ENCODE measurements at places on chromosomes 3 and 15.

- no peak for DNase-seq
Measured at GRCh38 chr15:83886321-83886720, 232.4 kb downstream of the ADAMTSL3 start.

GRCh38 chr3:190319660-190320059, 2.6 kb downstream of the CLDN1 start:
- no peak for DNase-seq

- DNase-seq = no peak
Measured at GRCh38 chr15:60751985-60752952, 273.3 kb upstream of the ICE2 start.

DNA sequence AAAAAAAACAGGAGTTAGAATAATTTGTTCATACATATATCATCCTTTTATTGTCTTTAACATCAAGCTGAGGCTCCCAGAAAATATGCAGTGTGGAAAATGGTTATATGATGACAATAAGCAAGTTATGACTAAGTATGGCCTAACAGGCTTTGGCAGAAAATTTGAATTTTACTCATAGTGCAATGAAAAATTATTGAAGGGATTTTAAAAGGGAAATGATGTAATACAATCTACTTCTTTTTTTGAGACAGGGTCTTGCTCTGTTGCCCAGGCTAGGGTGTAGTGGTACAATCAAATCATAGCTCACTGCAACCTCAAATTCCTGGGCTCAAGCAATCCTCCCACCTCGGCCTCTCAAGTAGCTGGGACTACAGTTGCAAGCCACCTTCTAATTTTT, 78.7 kb downstream of the FAIM start:
- DNase-seq = no peak

- no peak for DNase-seq
Measured at GRCh38 chr3:2623436-2623835, 486.7 kb downstream of the IL5RA start.

- no peak for DNase-seq
Measured at GRCh38 chr3:181860235-181860634, 148.5 kb downstream of the SOX2 start.

DNA sequence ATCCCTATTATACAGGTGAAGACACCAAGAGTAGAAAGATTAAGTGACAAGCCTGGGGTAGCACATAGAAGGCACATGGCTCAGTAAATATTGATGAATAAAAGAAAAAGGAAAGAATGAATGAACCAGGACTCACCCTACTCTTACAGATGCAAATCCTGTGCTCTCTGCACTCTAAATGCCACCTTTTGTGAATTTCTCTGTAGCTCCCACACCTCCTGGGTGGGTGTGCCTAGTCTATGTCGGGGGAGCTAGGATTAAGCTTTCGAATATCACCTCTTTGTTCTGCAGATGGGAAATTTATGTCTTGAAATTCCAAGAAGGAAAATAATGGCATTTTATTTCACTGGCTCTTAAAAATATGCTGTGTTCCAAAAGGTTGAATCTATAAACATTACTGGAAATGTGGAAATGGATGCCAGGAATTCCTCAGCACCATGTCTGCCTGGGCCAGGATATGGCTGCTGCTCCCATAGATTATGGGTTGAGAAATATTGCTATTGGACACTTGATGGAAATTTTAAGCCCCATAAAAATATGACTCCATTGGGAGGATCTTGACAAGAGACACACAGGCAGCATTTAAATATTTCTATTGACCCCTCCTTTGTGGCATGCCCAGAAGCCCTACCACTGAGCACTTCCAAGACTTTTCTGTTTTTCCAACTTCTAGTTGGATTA, 43.3 kb downstream of the CCNB2 start:
- no peak for DNase-seq

GRCh38 chr3:184896336-184896735, 84.4 kb downstream of the VPS8 start:
- no peak for DNase-seq

DNA sequence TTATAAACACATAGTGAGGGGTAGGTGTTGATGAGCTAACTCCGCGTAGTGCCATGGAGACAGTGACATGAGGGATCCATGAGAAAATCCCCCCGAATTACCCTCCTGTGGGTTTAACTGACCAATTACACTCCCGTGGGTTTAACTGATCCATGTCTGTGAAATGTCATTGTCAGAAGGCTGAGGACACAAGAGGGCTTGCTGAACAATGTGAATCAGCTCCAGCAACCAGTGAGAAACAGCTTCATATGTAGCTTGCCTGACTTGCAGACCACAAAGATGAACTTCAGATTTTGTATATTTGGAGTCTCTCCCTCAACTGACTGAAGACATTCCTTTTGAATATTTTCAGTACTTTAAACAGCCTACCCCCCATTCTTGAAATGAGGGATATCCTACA, 144.9 kb downstream of the FBN1 start:
- no peak for DNase-seq

DNA sequence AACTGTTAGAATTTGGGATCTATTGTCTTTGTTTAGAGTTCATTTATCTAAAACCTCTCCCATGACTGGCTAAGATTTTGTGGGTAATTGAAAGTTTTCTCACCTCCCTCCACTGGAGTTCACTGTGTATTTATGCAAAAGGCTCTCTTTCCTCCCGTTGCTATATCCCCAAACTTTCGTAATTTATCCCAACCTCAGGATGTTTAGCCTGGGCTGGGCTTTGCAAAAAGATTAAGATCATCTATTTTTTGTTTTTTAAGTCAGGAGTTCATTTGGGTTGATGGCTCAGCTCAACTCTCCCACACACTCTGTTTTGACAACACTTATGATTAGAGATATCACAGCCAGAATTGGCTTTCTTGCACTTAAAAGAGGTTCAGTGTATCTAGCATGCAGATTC, 27.0 kb downstream of the SUCNR1 start:
- no peak for DNase-seq

- no peak for DNase-seq
Measured at GRCh38 chr3:112086076-112086854, at the start of gene C3orf52. C3orf52 (plus strand) TSS chr3:112086389; CDS start chr3:112086408, 19 bp downstream.

- no peak for DNase-seq
Measured at GRCh38 chr3:9649791-9650521, 651 bp downstream of the MTMR14 start.

DNA sequence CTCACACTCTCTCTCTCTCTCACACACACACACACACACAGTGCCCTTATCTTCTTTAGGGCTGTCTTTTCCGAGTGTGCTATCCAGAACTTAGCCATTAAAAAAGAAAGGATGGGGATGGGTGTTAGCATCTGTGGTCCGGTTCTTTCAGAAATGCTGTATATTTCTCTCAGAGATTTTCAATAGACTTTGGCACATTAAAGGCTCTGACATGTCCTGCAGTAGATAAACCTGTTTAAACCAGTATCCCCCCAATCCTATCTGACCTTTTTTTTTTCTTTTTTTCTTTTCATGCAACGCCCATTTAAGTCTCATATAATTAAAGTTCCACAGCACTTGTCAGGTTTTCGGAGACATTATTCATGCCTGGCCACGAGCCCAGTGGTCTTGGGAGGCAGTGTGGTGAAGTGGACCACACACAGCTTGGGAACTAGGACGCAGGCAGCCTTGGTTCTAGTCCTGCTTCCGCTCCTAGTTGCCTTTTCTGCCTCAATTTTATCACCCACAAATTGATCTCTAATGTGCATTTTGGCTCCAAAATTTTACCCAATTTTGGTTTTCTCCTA, 13.3 kb downstream of the CAV3 start:
- no peak for DNase-seq

GRCh38 chr15:91867581-91868026, 14.1 kb downstream of the SLCO3A1 start:
- no peak for DNase-seq

GRCh38 chr3:1263121-1263520, 170.3 kb downstream of the CNTN6 start:
- DNase-seq = no peak

DNA sequence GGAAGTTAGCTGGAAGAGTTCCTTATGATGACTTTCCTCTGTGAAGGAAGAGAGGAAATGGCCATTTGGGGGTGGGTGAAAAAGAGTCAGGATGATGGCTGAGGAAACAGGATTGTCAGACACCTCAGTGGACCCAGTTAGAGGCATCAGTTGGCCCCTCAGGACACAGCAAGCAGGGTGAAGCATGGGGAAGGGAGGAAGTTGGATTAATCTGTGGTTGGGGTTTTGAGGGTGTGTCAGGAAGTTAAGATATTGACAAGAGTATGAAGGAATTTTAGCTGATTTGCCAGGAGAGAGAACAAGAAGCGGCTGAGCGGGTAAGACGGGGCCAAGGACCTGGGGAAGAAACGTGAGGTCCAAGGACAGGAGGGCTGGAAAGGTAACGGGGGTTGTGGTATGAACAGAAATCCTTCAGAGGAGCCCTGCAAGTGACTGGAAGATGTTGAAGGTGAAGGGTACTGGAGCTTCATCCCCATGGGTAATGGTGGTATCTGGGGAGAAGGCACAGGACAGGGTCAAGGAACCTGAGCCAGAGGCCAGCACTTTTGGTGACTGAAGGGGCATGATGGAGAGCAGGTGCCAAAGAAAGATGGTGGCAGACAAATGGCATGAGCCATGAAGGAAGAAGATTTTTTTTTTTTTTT, 2.7 kb downstream of the UQCC5 start:
- DNase-seq = no peak

GRCh38 chr3:37029111-37029510, 35.8 kb downstream of the MLH1 start:
- no peak for DNase-seq

DNA sequence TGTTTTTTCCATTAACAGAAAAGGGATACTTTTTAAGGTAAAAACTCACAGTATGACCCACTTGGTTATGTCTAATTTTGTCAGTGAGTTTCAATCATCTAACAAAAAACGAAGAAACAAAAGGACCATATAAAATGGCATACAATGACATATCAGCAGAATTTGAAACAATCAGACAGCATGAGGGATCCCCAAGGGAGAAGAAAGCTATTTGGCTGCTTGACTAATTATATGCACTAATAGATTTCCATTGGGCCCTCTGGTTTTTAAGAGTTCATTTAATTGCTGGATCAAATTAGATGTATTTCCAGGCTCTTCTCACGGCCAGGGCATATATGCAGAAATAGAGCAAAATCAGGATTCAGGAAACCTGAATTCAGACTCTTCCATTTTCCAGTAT, 376.4 kb upstream of the GBE1 start:
- no peak for DNase-seq

DNA sequence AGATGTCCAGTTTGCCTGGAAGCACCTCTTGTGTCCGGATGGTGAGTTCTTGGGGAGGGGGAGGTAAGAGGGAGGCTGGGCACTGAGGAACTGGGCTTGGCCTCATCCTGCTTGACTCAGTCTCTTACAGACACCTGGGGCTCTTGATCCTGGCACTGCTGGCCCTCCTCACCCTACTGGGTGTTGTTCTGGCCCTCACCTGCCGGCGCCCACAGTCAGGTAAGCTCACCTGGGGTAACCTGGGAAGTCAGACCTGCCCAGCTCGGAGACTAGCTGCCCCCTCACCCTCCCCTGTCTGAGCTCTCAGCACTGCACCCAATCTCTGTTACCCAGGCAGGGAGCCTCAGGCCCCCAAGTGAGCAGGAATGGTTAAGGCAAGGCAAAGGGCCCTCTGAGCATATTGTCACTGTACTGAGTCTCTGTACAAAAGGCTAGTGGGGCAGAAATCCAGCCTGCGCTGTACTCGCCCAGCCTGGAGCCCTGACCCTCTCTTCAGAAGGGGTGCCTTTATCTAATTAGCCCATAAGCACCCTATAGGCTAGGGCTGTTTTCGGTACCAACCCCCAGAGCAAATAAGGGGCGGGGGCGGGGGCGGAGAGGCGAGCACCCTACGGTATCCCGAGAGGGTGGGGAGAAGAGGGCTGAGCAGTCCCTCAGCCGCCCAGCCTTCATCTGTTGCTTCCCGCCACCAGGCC, 2.2 kb upstream of the IL17RC start:
- no peak for DNase-seq

DNA sequence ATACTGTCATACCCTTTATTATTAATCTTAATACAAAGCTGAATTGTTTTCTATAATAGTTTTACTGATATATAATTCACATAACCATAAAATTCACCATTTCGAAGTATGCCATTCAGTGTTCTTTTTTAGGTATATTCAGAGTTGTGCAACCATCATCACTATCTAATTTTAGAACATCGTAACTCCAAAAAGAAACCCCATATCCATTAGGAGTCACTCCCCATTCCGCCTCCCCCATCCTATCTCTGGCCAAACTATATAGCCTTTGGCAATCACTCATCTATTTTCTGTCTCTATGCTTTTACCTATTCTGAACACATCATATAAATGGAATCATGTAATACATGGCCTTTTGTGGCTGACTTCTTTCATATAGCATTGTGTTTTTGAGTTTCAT, 169.7 kb upstream of the GALNT15 start:
- DNase-seq = no peak

DNA sequence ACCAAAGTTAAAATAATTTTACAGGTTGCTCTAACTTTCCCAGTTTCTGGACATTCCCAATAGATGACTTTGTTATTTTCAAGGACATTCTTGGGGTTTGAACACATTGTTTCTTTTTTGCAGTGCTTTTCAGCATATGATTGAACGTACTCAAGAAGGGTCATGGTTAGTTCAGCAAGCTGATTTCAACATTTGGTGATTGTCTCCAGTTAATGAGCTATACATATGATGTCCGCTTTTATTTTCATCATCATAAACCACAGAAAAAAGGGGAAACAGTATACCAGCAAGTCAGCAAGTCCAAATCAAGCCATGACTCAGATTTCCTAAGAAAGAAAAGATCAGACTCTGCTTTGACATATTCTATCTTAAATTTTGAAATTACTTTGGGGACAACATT, 69.4 kb downstream of the B3GALNT1 start:
- DNase-seq = no peak

GRCh38 chr3:134846911-134847317, 51.9 kb downstream of the EPHB1 start:
- DNase-seq = peak; percentile 36

- DNase-seq = no peak
Measured at GRCh38 chr15:65048241-65048640, 3.1 kb downstream of the SLC51B start.

DNA sequence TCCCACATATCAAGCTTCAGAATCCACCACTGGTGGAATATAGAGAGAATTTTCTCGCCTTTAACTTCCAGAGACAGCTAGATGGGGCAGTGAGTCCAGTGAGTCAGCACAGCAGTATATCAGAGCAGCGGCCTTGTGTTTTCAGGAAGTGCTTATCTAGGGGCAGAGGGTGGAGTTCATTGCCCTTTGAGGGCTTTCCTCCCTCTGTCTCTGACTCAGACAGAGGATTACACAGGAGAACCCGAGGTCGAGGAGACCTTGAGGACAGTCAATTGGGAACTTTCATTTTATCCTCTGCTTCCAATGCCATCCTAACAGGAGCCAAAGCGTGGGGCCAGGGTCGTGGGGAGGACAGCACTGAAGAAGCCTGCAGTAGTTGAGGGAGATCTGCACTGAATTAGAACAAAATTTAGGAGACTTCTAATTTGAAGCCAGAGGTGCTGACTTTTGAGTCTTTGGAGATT, 109.6 kb upstream of the UMPS start:
- no peak for DNase-seq

DNA sequence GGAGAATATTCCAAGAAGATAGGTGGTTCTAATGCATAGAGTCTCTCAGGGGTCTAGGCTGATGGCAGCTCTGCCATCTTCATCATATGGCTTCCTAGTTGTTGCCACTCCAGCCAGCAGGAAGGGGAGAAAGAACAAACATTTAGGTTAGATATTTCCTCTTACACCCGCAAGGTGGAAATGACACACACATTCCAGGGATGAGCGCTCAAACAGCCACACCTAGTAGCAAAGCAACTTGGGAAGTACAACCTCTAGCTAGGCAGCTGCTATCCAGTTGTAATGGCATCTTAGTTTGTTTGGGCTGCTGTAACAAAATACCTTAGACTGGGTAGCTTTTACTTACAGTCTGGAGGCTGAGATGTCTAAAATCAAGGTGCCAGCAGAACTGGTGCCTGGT, 51.9 kb upstream of the ADAMTSL3 start:
- no peak for DNase-seq

Measured in HFF-Myc (cell line).